Kasumi-1 (cell line): ENCODE measurements at places on chromosomes 7 and 10.

DNA sequence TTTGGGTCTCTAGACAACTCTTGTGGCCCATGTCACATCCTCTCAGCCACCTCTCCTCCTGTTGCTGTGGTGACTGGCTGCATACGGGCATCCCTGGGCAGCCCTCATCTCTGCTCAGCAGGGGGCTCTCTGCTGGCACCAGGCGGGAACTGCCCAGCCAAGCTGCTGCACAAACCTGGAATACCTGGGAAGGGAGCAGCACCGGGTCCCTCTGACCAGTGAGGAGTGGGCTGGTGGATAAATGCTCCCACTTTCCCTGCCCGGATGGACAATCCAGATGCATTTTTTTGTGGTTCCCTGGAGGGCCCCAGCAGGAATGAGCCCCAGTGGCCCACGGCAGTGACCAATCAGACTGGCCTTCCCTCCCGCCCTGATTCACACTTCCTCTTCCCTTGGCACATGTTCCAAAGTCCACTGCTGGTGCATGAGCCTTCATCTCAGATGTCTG lies 21.9 kb downstream of the GRID1 start:
- peak; percentile 15 for DNase-seq

- no peak for DNase-seq
These were observed 77.9 kb downstream of the CTNNA3 start for GRCh38 chr10:67618116-67618515.

DNA sequence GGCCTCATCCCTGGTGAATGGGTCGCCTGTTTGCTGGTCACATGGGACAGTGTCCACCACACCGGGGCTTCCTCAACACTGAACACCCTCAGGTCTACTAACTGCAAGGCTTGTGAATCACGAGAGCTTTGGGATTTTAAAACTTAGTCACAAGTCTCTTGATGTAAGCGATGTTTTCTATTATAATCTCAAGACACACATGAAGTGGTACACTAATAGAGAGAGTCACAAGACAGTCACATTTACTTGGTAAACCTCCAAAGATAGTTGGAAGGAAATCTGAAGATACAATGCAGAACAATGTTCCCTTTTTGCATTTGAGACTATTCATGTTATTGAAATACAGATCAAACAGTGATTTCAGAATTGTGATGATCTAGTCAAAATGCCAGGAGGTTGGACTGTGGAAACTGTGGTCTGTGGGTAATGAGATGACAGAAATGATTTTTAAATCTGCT lies 233.1 kb upstream of the KLF6 start:
- no peak for DNase-seq

DNA sequence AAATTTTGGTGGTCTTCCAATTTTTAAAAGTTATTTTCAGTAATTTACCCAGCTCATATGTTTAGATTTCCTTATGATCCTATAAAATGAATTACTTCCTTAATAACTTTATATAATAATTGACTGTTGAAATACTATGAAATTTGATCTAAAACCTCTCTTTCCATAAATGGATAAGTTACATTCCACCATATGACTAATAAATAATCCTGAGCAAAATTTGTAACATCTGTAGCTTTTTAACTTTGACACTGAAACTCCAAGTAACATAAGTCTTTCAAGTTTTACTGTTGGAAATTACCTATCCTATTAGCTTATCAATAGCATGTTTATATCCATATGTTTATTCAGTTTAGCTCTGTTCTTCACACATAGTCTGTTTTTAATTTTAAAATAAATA lies 85.3 kb downstream of the HECTD2 start:
- no peak for DNase-seq

DNA sequence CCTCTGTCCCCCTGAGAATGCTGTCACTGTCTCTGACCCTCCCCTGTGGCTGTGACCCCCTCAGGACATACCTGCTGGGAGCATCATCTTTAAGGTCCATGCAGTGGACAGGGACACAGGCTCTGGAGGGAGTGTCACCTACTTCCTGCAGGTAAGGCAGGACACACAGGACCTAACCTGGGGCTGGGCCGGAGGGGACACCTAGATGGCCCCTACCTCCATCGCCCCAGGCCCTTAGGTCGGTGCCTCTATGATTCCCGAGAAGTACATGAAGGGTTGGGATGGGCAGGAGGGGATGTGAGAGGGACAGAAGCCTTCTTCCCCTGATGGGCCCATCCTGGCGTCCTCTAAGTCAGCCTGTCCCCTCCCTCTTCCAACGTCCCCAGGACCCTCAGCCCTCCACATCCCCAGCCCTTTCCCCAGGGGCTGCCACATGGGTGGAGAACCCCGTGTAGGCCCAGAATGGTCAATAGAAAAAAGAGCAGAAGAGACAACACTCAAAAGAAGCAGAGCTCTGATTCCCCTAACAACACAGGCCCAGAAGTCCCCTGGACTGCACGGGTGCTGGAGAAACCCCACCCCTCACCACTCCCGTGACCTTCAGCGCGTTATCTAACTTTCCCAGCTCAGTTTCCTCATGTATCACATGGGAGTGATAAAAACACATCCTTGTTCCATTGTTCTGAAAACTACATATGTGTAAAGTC lies 6.4 kb downstream of the CDHR1 start:
- no peak for DNase-seq

DNA sequence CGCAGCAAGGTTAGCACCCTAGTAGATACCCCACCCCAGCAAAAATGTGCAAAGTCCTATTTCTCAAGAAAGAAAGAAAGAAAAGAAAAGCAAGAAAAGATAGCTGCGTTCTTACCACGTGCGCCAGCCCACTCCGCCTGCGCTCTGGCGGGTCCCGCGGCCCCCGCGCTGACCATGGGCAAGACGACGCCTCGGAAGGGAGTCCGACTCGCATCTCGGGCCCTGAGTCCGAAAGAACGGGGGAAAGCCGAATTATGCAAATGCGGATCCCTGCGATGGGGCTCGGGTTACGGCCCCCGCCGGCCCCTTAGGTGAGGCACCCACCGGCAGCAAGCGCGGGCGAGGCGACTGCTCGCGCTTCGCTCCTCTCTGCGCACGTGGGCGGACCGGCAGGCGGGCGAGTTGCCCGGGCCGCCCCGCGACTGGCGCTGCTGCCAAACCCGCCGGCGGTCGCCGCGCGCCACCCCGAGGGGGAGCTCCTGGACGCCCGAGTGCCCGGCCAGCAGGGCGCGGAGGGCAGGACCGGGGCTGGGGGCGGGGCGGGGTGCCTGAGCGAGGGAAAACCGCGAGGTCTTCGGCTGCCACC lies 2.4 kb upstream of the EGR2 start:
- no peak for DNase-seq

DNA sequence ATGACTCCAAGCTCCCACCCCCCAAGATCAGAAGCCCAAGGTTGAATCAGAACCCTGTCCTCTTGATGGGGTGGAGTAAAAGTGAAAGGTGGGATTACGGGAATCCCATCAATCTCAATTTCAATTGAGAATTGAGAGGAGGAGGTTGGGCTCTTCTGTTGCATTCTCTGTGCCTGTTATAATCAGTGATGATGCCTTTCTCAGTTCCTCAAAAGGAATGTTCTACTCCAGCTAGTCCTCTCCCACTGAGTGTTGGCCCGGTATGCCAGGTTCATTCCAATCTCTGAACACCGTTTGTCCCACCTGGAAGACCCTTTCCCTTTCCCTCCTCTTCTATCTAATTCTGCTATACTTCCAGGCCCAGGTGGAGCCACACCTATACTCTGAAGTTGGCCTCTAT lies 17.2 kb upstream of the XPNPEP1 start:
- DNase-seq, result no peak

GRCh38 chr10:132588301-132589013 lies 50.9 kb downstream of the INPP5A start:
- peak; percentile 93 for DNase-seq

DNA sequence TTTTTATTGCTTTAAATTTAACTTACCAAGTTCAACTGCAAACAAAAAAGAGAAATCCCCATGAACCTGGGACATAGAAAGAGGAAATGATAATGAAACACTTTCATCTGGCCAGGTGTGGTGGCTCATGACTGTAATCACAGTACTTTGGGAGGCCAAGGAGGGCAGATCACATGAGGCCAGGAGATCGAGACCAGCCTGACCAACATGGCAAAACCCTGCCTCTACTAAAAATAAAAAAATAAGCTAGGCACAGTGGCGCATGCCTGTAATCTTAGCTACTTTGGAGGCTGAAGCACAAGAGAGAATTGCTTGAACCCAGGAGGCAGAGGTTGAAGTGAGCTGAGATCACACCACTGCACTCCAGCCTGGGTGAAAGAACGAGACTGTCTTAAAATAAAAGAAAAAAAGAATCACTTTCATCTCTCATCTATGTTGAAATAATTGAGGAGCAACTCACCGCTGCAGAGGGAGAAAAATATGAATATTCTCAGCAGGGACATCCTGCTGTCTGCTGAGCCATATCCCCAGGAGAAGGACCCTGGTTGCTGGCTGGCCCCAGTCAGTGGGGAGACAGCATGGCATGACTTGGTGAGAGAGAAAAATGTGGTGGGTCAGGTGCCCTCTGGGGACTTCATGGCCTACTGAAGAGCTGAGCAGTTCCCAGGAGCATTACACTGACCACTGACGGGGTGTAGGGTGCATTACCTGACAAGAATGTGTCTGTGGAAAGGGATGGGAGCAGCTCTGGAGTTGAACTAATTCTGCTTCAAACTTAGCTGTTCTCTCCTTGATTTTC lies 22.8 kb upstream of the TARP start:
- no peak for DNase-seq

DNA sequence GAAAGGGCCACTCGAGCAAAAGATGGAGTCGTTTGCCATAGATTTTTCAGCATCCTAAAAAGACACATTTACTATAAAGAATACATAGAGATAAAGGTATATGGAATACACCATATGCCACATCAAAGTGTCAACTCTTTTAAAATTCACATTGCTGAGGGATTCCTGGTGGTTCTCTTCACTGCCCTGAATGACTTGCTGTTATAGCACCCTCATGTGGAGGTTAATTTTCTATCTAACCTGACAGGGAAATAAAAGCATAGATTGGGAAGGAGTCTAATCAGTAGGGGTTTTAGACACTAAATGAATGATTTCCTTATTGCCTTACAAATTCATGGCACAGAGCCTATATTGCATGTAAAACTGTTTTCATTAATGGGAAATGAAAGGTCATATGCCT lies 25.9 kb downstream of the DNAH11 start:
- peak; percentile 50 for DNase-seq

DNA sequence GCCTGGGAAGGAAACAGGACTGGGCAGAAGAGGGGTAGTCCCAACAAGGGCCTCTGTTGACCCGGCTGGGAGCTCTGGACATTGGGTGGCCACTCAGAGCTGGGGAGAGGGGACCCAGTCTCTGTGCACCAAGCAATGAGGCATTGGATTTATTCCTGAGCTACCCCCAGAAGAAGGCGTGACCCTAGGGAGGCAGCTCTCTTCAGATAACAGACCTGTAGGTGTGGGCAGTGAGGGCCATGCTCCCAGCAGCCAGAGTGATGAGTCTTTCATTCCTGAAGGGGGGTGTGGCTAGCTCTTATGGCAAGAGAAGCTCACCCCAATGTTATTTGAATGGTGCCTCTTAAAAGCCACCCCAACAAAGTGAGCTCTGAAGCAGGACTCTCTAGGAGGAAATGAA lies 20.4 kb downstream of the TEX36 start:
- no peak for DNase-seq

DNA sequence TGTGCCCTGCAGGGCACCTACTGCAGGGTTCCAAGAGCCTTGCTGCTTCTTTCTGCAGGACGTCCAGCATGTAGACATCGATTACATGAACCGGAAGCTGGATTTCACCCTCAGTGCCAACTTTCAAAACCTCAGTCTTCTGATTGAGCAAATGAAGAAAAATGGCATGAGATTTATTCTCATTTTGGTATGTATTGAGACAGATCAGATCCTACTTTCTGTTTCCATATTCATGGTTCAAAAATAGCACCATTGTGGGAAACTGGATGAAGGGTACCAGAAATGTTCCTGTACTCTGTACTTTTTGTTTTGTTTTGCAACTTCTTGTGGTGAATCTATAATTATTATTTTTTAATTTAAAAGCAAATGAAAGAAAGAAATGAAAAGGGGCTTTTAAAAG lies 64.1 kb downstream of the MGAM2 start:
- no peak for DNase-seq

- DNase-seq, result no peak
These were observed 102.9 kb upstream of the PHYHIPL start for GRCh38 chr10:59073456-59074053.
